Suppressor macrophage treated with lipopolysaccharide for 4 hours (primary cell): ENCODE measurements at places on chromosomes 7 and 10.

- peak; percentile 13 for DNase-seq
Measured at GRCh38 chr7:27424749-27425148, 182.1 kb downstream of the EVX1 start.

DNA sequence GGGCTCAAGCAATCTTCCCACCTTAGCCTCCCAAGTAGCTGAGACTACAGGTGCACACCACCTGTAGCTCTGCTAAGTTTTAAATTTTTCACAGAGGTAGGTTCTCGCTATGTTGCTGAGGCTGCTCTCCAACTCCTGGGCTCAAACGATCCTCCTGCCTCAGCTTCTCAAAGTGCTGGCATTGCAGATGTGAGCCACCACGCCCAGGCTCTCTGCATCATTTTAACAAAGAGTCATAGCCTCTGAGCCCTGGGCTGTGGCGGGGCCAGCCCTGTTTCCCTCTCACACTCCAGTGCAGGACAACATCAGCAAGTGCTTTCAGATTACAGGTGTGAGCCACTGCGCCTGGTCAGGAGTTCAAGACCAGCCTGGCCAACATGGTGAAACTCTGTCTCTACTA is 102.5 kb downstream of the COL26A1 start:
- no peak for DNase-seq

GRCh38 chr7:99459087-99459486 is 6.9 kb downstream of the ATP5MF start:
- peak; percentile 19 for DNase-seq

DNA sequence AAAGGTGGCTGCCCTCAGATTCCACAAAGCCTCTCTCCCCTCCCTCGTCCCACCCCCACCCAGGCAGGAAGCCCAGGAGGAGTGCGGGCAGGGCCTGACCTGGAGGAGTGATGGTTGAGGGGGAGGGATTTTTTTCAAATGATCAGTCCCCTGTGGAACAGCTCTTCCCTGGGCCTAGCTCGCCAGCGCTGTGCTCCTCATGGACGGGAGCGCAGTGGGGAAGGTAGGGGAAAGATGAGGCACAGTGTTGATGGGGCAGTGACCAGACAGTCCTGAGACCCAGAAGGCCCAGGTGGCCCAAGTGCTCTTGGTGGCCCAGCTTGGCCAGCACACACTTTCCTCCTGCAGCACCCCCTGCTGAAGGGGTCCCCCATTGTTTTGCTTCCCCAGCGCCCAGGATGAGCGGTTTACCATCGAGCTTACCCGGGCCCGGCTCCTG is 8.5 kb downstream of the SAP25 start:
- no peak for DNase-seq

DNA sequence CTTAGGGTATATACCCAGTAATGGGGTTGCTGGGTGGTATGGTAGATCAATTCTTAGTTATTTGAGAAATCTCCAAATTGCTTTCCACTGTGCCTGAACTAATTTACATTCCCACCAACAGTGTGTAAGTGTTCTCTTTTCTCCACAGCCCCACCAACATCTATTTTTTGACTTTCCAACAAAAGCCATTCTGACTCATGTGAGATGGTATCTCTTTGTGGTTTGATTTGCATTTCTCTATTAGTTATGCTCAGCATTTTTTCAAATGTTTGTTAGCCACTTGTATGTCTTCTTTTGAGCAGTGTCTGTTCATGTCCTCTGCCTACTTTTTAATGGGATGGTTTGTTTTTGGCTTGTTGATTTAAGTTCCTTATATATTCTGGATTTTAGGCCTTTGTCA is 66.4 kb downstream of the MGAM2 start:
- DNase-seq, result no peak

GRCh38 chr10:112052166-112052565 is 131.4 kb downstream of the GPAM start:
- no peak for DNase-seq

- DNase-seq, result no peak
Measured at GRCh38 chr7:55058314-55058713, 39.5 kb downstream of the EGFR start.

DNA sequence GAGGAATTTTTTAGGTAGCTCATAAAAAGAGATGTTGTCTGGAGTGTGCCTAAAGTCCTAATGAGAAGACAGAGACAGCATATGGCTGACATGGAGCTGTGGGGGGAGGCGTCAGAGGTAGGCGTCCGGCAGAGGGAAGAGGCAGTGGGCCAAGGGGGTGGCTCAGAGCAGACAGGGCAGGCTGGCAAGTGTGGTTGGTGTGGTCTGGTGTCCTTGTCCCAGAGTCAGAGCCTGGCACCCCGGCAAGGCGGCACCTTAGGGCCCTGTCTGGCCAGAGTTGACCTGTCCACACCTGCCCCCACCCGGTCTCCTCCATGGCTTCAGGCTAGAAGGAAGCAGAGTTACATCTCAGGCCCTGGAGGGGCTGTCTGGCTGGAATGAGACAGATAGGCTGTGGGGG is 220.3 kb upstream of the ZNF32 start:
- DNase-seq, result no peak

DNA sequence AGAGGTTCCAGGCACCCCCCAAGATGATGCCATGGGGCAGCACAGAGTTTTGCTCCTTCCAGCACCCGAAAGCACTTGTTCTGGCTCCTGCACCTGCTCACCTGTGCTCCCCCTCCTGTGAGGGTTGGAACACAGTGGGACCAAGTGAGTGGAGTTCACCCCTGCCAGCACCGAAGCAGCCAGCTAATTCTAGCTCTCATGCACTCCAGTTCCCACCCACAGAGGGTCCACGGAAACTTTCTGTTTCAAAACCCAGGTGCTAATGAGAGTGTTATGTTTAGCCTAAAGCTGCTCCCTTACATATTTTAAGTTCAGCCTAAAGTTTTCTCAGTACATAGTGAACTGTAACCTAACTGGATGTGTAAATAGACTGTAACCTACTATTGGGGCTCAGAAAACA is 42.6 kb upstream of the SLC35G1 start:
- no peak for DNase-seq

- DNase-seq, result peak; percentile 40
Measured at GRCh38 chr10:14022052-14022451, 308.7 kb downstream of the FRMD4A start.

- DNase-seq, result no peak
Measured at GRCh38 chr7:39541511-39541910, 24.7 kb upstream of the YAE1 start.

- no peak for DNase-seq
Measured at GRCh38 chr7:42168512-42168911, 68.5 kb downstream of the GLI3 start.

GRCh38 chr7:98613601-98614425 is 3.3 kb upstream of the NPTX2 start:
- peak; percentile 9 for DNase-seq

DNA sequence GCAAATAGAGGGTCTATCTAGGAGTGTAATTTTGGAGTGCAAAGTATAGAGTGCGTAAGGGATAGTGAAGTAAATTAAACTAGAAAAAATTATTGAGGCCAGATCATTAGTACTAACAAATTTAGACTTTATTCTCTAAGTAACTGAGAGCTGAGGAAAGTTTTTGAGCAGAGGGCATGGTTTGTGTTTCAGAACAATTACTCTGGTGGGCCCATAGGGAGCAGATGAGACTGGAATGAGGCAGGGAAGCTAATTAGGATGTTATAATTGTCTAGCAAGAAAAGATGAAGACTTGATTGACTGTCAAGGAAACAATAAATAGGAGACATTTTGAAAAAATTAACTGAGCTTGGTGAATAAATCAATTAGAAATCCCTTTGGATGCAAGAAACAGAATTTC is 37.8 kb upstream of the IMMP2L start:
- DNase-seq, result no peak

DNA sequence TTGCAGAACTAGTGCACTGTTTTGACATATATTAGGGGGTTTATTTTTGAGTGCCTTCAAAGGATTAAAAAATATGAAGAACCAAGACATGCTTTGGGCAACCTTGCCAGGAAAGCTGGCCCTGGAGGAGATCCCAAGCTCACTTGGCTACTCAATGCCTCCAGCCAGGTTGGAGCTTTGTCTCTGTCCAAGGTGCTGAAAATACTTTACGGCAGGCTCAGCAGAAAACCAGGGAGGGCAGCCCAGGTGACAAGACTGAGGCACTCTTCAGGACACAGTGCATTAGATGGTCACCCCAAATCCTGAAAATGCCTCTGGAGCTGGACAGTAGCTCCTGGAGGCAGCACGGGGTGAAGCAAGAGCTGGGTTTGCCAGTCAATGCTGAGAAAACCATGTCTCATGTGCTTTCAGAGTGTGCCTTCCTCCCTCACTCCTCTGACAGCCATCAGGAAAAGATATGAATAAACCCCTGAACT is 5.8 kb upstream of the KCNH2 start:
- DNase-seq, result peak; percentile 46

DNA sequence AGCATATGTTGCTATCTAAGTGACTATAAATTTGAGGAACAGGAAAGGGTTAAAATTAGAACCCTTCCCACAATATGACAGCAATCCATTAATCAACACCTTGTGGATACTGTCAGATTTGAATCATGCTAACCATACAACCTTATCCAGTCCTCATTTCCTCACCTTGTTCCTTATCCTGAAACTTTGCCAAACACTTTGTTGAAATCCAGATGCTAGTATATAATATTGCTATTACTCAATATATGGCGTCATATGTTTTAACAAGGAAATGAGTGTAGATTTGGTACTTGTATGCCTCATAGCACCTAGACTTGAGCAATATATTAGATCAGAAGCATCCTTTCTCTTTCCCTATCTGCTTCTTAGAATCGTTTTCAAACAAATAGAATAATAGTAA is 66.3 kb upstream of the SLC25A13 start:
- peak; percentile 11 for DNase-seq

DNA sequence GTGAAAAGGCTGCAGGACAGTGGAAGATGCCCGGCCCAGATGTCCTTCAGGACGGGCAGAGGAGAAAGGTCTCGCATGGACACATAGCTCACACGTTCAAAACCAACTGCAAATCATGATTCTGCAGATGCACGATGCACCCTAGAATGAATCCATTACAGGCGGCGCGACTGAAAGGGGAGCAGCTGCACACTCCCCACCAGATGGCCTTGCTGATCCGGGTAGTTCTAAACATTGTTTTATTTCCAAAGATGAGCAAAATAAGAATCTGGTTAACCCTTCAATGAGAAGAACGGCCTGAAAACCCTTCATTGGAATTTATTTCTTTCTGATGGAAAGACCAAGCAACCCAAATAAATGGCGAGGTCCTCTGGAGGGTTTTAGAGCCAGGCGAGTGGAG is 33.8 kb downstream of the CHST15 start:
- no peak for DNase-seq

DNA sequence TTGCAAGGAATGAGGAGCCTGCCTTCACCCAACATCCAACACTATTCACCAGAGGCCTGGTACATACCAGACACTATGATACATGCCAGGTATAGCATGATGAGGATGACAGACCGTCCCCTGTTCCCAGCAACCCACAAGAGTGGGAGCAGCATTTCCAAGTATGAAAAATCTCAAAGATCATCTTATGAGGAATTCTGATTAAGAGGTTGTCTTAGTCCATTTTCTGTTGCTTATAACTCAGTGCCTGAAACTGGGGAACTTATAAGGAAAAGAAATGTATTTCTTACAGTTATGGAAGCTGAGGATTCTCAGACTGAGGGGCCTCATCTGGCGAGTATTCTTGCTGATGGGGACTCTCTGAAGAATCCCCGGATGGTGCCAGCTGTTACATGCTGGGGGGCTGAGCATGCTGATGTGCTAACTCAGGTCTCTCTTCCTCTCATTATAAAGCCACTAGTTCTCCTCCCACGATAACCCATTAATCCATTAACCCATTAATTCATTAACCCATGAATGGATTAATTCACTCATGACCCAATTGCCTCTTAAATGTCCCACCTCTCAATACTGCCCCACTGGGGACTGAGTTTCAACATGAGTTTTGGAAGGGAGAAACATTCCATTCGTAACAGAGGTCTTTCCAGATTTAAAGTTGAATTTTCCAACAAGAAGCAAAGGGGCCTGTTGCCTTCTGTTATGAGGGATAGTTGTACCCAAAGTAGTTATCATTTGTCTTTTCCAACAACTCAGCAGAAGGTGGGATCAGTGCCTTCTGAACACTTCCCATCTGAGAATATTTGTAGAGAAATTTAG is 173.9 kb downstream of the HERPUD2 start:
- DNase-seq, result no peak

- DNase-seq, result no peak
Measured at GRCh38 chr7:71145906-71146901, 14.3 kb downstream of the GALNT17 start.

- DNase-seq, result peak; percentile 36
Measured at GRCh38 chr7:13989126-13989948, at the start of gene ETV1. Gene ETV1, minus strand, starts transcription at chr7:13989666. Its CDS starts 614 bp downstream, at chr7:13989052.

DNA sequence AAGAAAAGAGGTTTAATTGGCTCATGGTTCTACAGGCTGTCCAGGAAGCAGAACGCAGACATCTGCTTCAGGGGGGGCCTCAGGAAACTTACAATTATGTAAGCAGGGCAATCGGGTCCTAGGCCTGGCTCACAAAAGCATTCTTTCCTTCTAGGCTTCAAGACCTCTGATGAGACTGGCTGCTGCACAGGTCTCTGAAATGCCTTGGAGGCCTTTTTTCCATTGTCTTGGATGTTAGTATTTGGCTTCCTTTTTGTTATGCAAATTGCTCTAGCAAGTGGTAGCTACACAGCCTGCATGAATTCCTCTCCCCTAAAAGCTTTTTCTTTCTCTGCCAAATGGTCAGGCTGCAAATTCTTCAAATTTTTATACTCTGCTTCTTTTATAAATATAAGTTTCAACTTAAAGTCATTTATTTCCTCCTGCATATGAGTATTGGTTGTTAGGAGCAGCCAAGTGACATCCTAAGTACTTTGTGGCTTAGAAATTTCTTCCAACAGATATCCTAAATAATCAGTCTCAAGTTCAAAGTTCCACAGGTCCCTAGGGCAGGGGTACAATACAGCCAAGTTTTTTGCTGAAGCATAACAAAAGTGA is 83.1 kb upstream of the SEMA3A start:
- DNase-seq, result no peak

GRCh38 chr7:131724776-131725345 is 168.4 kb upstream of the PODXL start:
- DNase-seq, result no peak

DNA sequence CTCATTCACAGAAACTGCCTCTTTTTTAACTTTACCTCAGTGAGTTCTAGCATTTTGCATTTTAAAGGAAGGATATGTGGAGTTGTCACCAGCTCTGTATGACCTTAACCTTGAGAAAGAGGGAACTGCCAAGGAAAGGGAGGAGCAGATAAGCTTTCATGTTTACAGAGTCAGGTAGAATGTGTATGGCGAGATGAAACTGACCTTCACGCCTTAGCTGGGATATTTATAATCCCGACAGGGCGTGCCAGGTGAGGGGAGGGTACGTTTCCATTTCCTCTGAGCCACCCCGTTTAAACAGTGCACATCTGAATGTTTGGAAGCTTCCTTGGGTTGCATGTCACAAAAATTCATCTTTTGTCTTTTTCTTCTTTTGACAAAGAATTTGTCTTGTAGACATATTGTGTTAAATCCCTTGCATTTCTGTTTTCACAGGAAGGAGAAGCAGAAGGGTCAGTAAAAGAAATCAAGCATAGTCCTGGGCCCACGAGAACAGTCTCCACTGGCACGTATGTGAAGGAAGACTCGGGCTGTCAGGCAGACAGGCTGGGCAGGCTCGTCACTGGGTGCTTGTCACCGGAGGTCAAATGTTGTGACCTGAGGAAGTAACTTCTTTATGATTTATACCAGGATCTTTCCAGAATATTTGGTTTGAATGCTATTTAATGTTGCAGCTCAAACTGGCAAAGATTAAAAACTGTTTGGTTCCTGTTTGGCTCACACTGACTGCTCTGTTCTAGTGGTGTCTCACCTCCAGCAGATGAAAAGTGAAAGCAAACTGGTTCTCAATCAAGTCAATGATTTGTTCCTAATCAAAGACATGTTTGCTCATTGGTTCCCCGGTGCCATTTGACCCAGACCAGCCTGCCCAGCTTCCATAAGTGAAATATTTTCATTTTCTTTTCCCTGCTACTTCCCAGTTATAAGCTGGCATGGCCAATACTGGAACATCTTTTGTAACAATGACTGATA is 16.2 kb downstream of the OPTN start:
- peak; percentile 44 for DNase-seq
